ENCODE measurements at places on chromosomes 11 and 22.

GRCh38 chr11:29159552-29160465 is 857.0 kb downstream of the KCNA4 start:
- DNase-seq, result no peak

GRCh38 chr22:19063581-19064353 is 58.4 kb downstream of the DGCR2 start:
- DNase-seq, result no peak

DNA sequence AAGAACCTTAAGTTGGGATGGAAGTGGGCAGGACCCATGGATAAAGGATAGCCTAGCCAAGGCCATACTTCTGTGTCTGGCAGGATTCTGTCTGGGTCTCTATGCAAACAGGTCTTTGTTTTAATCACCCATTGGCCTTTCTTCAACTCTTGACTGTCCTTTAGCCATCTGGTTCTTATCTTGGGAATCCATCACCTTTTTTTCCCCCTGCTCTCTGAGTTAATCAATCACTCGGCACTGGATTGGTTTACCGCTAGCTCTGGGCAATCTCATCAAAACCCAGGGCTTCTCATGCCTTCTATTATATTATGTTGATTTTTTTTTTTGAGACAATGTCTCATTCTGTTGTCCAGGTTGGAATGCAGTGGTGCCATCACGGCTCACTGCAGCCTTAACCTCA is 1.8 kb upstream of the RNF169 start:
- DNase-seq, result no peak

DNA sequence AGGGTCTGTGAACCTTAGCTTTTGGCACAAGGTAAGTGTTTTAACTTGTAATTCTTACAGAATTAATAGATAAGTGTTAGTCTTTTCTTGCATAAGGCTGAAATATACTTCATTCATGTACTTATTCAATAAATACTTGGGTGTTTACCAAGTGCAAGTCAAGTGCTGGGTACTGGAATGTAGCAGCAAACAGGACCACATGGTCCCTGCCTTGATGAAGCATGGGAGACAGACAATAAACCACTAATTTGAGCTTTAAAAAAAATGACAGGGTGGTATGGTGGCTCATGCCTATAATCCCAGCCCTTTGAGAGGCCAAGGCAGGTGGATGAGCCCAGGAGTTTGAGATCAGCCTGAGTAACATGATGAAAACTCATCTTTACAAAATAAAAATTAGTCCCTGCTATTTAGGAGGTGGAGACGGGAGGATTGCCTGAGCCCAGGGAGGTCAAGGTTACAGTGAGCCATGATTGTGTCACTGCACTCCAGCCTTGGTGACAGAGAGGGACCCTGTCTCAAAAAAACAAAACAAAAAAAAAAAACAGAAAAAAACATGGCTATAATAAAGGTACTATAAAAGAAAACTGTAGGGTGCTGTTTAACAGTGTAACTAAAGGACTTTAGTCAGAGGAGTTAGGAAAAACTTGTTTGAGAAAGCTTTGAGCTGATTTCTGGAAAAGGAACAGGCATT is 11.1 kb downstream of the CCDC83 start:
- DNase-seq, result no peak

- no peak for DNase-seq
These were observed 26.0 kb upstream of the TCF20 start for GRCh38 chr22:42296381-42296853.

DNA sequence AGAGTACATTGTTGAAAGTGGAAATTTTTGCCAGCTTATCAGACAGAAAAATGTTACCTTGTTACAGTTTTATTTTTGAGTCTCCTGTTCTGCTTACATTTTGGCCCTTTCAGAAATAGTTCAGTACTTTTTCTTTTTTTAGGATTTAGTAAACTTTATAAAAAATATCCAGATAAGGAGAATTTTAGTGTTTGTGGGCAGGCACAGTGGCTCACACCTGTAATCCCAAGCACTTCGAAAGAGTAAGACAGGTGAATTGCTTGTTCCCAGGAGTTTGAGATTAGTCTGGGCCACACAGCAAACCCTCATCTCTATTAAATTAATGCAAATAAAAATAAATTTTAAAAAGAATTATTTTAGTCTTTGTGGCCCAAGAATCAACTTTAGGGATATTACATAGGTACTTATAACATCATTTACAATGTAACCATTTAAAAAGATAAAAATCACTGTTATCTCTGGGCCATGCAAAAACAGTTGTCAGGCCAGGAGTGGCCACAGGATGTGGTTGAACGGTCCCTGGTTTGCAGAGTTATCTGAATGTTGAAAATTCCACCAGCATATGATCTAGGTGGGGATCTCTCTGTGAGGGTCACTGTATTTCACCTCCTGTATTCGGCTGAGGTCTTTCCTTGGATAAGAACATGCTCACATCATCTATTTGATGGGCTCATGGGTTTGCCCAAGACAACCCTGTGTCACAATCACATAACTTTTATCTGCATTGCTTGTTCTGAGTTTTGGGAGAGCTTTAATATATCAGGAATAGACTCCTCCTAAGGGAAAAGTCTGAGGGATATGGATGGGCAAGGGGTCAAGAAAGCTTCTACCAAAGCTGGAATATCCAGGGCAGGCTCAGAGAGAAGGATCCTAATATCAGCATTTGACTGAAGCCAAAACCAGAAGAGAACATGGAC is 91.5 kb downstream of the GGTLC2 start:
- no peak for DNase-seq

- DNase-seq, result no peak
These were observed 566.4 kb downstream of the METTL15 start for GRCh38 chr11:28674433-28675103.

GRCh38 chr11:61056981-61057380 is 45.3 kb upstream of the CD5 start:
- DNase-seq, result no peak

DNA sequence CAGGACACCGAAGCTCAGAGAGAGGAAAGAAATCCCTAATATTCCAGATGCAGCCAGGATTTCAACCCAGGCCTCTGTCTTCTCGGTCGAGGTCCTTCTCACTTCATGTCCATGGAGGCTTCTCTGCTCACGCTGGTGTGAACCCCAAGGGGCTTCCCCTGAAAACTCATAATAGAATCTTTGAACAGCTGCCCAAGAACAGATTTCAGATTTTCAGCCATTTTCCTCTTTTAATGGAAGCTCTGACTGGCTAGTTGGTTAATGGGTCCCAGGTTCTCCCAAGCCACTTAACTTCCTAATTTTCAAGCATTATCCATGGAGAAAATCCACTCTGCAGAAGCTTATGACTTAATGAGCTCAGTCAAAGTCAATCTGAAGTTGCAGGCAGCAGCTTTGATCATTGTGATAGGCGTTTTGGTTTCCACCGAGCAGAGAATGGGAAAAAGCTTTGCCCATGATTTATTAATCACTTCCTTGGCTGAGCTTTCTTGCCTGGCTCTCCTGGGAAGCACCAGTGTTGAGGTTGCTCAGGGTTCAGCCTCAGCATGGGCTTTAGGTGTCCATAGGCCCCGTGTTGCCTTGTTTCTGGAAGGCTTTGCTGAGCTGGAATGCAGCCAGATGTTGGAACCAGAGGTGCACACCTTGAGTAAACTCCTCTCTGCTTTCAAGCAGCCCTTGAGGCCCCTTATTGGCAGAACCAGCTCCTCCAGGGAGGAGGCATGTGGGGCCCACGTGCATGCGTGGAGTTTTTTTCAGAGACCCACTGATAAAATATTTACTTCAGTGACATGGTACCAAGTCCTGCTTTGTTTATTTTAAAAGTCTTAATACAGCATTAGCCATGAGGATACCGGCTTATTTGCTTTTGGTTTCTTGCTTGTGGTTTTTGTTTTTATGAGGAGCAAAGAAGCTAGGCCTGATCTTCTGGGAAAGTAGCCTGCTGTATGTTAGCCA is 25.5 kb downstream of the LDLRAD3 start:
- DNase-seq, result no peak

- DNase-seq, result no peak
These were observed 33.1 kb downstream of the LRFN4 start for GRCh38 chr11:66889960-66890359.

- DNase-seq, result no peak
These were observed 423.1 kb downstream of the SHANK2 start for GRCh38 chr11:70829134-70829885.

- no peak for DNase-seq
These were observed 27.9 kb downstream of the GNAZ start for GRCh38 chr22:23098230-23098705.

GRCh38 chr11:19751055-19751454 is 38.4 kb downstream of the NAV2 start:
- DNase-seq, result no peak

GRCh38 chr11:68008381-68009337 is 1.5 kb upstream of the ALDH3B1 start:
- no peak for DNase-seq

DNA sequence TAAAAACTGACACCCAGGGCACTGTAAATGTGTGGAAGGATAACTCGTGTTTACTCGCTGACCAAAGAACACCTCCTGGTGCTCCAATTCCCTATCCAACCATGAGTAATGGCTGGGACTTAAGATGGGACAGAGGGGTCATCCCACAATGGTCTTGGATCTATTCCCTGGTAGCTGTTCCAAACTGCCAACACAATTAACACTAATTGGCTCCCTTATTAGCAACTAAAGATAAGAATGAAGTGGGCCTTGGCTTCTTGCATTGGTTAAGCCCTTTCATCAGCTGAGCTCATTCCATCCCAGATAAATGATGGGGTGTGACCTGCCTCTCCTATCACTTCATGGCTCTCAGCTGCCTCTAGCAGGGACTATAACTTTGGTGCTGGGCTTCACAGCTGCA is 1.5 kb upstream of the SIK3 start:
- DNase-seq, result no peak

DNA sequence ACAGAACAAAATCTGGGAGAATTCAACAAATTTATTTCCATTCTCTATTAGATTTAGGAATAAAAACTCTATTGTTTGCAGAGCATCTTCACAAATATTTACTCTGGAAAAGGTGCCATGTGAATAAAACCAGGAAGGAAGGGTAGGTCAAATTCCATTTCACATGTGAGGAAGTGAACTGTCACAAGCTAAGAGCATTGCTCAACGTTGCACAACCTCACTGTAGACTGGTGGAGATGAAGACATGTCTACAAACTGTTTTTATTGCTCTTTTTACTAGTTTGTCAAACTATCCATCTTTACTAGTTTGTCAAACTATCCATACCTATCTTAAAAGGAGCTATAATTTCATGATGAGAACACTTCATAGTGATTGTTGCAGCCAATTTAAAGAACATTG is 236.4 kb downstream of the CNTN5 start:
- no peak for DNase-seq

DNA sequence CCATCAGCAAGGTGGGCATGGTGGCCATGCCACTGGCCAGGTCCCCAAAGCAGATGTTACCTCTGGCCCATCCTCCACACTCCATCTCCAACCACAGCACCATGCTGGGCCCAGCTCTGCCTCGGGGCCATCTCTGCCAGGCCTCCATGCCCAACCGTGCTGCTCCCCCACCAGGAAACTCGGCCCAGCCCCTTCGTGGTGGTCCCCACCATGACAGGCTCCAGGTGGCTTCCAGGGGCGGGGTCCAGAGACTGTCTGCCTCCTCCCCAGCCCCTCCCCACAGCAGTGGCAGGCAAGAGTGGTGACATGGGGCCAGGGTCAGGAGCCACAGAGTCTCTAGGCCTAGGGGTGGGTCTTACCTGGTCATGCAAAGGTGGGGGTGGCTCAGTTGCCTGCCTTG is 27.3 kb downstream of the OR10D3 start:
- DNase-seq, result no peak

DNA sequence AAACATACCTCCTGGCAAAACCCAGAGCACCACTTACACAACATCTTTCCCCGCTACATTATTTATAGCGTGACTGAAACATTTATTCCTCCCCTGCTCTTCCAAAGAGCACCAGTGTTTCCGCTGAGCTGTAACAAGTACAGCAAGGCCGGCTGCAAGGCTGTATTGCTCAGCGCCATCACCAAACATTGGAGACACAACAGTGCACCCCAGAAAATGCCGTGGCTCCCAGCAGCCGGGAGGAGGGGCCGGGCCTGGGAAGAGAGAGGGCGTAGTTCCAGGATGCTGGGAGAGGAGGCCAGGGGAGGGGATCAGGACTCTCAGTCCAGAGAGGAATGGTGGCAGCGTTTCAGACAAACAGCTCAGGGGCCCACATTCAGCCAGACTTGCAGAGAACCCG is 133.2 kb downstream of the DSCAML1 start:
- no peak for DNase-seq

DNA sequence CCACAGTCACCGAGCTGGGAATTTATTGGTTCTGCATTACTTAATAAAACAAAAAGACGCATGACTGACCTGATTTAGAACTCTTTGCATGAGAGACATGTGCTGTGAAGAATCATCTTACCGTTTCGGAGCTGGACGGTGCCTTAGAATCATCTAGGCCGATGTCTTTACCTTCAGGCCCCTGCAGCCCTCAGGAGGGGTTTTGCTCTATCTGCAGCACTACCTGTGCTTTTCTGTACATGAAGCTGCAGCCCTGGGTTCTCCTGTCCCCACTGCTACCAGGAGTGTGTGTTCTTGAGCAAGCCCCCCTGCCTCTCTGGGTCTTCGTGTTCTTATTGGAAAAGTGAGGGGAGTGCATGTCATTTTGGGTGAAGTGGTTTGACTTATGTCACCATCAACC is 94.0 kb upstream of the OR4B1 start:
- DNase-seq, result no peak

DNA sequence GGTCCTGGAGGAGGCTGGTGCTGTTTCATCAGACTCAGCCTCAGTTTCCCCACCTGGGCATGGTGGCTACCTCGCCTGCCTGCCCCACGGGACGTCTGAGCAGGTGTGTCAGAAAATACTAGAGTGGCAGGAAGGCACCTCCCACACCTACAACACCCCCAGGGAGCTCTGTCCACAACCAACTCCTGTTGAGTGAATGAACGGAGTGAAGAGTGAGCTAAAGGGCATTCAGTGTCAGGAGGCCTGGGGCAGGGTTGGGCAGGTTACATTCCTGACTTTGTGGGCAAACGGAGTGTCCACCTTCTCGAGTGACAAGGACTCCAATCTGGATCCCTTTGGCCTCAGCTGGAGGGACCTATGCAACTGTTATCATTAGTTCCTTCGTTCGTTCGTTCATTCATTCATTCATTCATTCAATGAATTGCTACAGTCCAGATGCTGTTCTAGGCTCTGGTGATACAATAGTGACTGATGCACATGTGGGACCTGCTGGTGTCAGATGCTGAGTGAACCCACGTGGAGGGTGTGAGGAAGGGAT is 195.2 kb downstream of the CTTN start:
- no peak for DNase-seq

GRCh38 chr11:75334402-75334891 is 17.0 kb downstream of the ARRB1 start:
- DNase-seq, result no peak

Data from stimulated activated CD4-positive, alpha-beta T cell treated with anti-CD3 and anti-CD28 coated beads, Interleukin-15, amount 100 ng/mL, for 1 hour (primary cell).